ENCODE measurements at places on chromosomes 5 and 9.

GRCh38 chr5:169335806-169336205, 34.9 kb upstream of the SLIT3 start:
- no peak for DNase-seq

DNA sequence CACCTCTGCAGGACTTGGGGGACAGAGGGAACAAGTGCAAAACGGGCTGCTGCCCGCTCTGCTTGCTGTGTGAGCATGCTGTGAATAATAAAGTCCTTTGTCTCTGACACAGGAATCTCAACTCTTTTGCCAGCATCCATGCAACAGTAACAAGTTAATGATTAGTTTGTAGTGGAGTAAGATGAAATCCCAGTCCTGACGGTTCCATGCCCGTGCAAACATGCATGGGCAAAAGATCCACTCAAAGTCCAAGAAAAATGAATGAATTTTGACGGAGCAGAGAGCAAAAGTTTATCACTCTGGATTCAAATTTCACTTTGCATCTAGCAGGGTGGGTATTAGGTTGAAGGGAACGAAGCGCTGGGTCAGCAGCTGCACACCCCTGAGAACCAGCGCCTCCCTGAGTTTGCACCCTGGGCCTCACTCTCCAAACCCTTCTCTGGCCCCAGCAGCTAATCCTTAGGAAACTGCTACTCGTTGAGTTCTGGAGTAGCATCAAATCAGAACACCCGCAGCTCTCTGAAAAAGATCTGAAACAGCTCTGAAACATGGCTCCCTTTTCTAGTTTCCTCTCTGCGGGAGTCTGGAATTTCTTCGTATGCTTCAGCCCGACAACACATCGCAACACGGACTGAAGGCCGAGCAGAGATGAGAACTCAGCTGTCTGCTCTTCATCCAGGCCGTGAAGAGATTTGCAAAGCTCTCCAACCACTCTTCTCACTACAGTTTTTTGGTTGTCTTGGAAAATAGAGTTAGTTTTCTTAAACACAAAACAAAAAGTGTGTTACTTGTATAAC, 45.6 kb upstream of the RUFY1 start:
- no peak for DNase-seq

DNA sequence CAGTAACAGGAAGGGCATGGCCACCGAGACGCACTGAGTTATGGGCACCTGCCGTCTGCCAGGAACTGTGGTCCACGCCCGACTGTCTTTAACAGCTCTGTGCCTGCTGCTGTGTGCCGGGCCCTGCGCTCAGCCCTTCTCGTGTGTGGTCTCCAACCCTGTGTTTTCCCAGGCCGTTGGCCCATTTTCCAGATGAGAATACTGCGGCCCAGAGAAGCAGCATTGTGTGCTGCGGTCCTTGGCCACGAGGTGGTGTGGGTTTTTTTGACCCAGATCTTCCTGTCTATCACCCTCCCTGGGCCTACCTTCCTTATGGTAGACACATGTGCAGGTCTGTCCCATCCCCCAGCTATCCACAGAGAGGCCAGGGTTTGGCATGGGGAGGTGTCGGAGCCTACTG, 47.0 kb downstream of the RXRA start:
- no peak for DNase-seq

GRCh38 chr5:127011961-127012644, 18.3 kb downstream of the MARCHF3 start:
- DNase-seq = no peak

- no peak for DNase-seq
Observed at GRCh38 chr5:163567811-163568210, 62.4 kb downstream of the MAT2B start.

Measured in naive thymus-derived CD4-positive, alpha-beta T cell (primary cell).